ENCODE measurements at places on chromosomes 16 and 17. TPM values are rescaled to one million over a fixed set of nuclear protein-coding genes. Genes with fewer than 3 reads are reported as not detected.

FAM20A gene
- not detected for total RNA-seq

ATP6V0D1 gene
- 80.5 TPM for total RNA-seq

RNF157 gene
- 9.4 TPM for total RNA-seq

TBX2 gene
- 6.4 TPM for total RNA-seq

KRT25 gene
- not detected for total RNA-seq

MEOX1 gene
- not detected for total RNA-seq

NOG gene
- 11.0 TPM for total RNA-seq

CCDC200 gene
- total RNA-seq, result not detected

PHKG2 gene
- total RNA-seq, result 35.3 TPM

- H3K27me3 ChIP-seq, result no peaks in the 10 kb centered on the region
- no peak overlapping the region for H3K27ac ChIP-seq
- no peaks in the 10 kb centered on the region for H3K4me1 ChIP-seq
- DNase-seq, result no peak
- H3K36me3 ChIP-seq, result peaks cover 19% of the 10 kb centered on the region
Measured at GRCh38 chr17:77503293-77503655, 362.5 kb downstream of the SEC14L1 start.

GRCh38 chr16:29993903-29994599 lies 1.4 kb downstream of the HIRIP3 start:
- H3K4me1 ChIP-seq, result peaks cover 22% of the 10 kb centered on the region
- peaks cover 77% of the 10 kb centered on the region for H3K36me3 ChIP-seq
- no peaks in the 10 kb centered on the region for H3K27me3 ChIP-seq

DNA sequence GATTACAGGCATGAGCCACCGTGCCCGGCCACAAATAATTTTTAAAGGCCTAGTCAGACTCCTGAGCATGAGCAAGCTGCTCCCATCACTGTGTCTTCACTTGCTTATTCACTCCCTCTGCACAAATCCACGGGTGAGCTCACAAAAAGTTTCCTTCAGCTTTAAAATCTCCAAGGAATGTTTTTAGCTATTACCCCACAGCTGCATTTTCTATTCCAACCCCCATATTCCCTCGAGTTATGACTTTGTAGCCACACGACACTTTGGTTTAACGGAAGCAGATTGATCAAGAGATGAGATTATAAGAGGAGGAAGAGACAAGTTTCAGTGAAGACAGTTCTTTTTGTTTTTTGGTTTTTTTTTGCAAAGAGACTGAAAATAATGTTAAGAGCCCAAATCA lies 49.1 kb upstream of the SLC25A19 start:
- H3K4me3 ChIP-seq, result no peak overlapping the region
- H3K4me1 ChIP-seq, result no peaks in the 10 kb centered on the region
- H3K27me3 ChIP-seq, result no peaks in the 10 kb centered on the region
- H3K27ac ChIP-seq, result no peak overlapping the region

GRCh38 chr16:76294396-76295214 lies 17.4 kb downstream of the CNTNAP4 start:
- H3K27ac ChIP-seq, result no peak overlapping the region
- H3K4me3 ChIP-seq, result no peak overlapping the region
- no peaks in the 10 kb centered on the region for H3K36me3 ChIP-seq
- no peak for DNase-seq
- H3K27me3 ChIP-seq, result no peaks in the 10 kb centered on the region

GRCh38 chr16:84832488-84833143 lies 12.8 kb downstream of the CRISPLD2 start:
- H3K27me3 ChIP-seq, result no peaks in the 10 kb centered on the region
- no peak overlapping the region for H3K4me3 ChIP-seq
- H3K4me1 ChIP-seq, result peaks cover 45% of the 10 kb centered on the region
- peak; percentile 72 for DNase-seq
- no peaks in the 10 kb centered on the region for H3K36me3 ChIP-seq

DNA sequence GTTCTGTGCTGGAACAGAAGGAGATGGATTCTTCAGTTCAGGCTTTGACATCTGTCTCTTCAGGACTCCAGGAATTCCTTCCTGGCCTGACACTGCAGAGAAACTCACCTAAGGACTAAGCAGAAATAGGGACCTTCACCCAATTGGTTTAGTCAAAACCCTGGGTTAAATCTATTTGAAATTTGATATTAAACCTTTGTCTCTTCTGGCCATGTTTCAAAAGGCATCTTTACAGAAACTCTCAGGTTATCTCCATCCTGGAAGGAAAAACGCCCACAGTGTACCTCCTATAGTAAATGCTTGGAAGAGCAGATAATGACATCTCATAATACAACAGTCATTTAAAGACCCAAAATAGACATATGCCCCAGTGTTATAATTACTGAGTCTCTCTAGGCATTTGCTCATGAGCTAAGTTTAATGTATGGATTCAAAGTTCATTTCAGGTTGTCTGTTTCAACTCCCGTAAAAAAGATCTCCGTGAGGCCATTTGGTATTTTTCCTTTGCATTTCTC lies 5.6 kb upstream of the HOXB4 start:
- H3K4me1 ChIP-seq, result peaks cover 24% of the 10 kb centered on the region
- no peaks in the 10 kb centered on the region for H3K36me3 ChIP-seq
- H3K27ac ChIP-seq, result no peak overlapping the region
- H3K4me3 ChIP-seq, result no peak overlapping the region
- H3K27me3 ChIP-seq, result no peaks in the 10 kb centered on the region

- DNase-seq, result no peak
- H3K4me1 ChIP-seq, result no peaks in the 10 kb centered on the region
- H3K27me3 ChIP-seq, result no peaks in the 10 kb centered on the region
- H3K27ac ChIP-seq, result no peak overlapping the region
- no peak overlapping the region for H3K4me3 ChIP-seq
Measured at GRCh38 chr17:80881306-80881705, 110.3 kb upstream of the CHMP6 start.

- no peak overlapping the region for H3K4me3 ChIP-seq
- no peak for DNase-seq
- peaks cover 3% of the 10 kb centered on the region for H3K27me3 ChIP-seq
- no peaks in the 10 kb centered on the region for H3K36me3 ChIP-seq
Measured at GRCh38 chr16:25729188-25729915, 37.6 kb downstream of the HS3ST4 start.

DNA sequence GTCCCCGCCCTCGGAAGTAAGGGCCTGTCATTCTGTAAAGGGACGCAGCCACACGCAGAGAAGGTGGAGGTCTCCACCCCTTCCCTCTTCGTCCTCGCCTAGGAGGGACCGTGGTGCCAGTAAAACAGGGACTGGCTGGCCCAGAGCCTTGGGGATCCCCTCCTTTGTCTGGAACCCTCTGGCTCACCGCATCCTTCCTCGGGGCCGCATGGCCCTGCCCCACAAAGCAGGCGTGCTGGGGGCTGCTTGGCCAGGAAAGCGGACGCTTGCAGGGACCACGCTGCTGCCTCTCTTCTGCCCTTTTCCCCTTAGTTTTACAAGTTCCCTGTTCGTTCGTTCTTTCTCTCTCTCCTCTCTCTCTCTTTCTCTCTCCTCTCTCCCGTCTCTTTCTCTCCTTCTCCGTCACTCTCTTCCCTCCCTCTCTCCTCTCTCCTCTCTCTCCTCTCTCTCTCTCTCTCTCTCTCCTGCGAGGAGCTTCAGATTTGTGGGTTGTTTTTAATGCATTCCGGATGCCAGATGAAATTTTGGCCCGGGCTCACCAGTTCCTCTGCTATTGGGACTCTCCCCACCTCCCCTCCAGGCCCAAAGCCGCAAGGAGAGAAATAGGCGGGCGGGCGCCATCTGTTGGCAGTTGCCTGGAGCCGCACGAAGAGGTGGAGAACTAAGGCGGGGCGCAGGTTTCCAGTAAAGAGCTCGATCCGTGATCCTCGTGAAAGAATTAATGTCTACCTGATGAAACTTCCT lies 35.1 kb upstream of the CDRT4 start:
- peak; percentile 91 for DNase-seq
- H3K36me3 ChIP-seq, result peaks cover 5% of the 10 kb centered on the region
- peak overlapping the region; percentile 1 for H3K27ac ChIP-seq
- peaks cover 10% of the 10 kb centered on the region for H3K4me1 ChIP-seq
- H3K27me3 ChIP-seq, result no peaks in the 10 kb centered on the region

- no peak for DNase-seq
- peaks cover 58% of the 10 kb centered on the region for H3K36me3 ChIP-seq
- peak overlapping the region; percentile 16 for H3K4me3 ChIP-seq
- peak overlapping the region; percentile 93 for H3K27ac ChIP-seq
- H3K27me3 ChIP-seq, result no peaks in the 10 kb centered on the region
Measured at GRCh38 chr17:28173031-28173561, 130.6 kb downstream of the NLK start.

- H3K27me3 ChIP-seq, result no peaks in the 10 kb centered on the region
- H3K27ac ChIP-seq, result no peak overlapping the region
- no peak overlapping the region for H3K4me3 ChIP-seq
Measured at GRCh38 chr16:74563828-74564263, 43.1 kb downstream of the GLG1 start.

DNA sequence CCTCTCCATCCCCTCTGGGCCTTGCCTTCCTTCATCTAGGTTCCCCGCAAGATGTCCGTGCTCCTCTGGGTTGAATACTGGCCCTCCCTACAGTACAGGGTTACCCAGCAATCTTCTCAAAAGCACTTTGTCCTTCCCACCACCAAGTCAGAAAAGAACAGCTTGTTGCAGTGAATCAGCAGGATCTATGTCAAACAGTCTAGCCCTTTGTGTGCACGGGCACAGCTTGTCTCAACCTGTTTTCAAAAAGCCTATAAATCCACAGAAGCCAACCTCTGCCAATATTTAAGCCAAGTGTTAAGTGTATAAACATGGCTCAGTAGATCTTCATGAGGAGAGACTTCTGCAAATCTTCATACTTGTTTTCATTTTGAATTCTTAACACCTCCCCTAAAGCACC lies 25.2 kb downstream of the C17orf67 start:
- H3K36me3 ChIP-seq, result no peaks in the 10 kb centered on the region
- no peak for DNase-seq
- no peaks in the 10 kb centered on the region for H3K27me3 ChIP-seq
- H3K4me3 ChIP-seq, result no peak overlapping the region
- H3K4me1 ChIP-seq, result no peaks in the 10 kb centered on the region

DNA sequence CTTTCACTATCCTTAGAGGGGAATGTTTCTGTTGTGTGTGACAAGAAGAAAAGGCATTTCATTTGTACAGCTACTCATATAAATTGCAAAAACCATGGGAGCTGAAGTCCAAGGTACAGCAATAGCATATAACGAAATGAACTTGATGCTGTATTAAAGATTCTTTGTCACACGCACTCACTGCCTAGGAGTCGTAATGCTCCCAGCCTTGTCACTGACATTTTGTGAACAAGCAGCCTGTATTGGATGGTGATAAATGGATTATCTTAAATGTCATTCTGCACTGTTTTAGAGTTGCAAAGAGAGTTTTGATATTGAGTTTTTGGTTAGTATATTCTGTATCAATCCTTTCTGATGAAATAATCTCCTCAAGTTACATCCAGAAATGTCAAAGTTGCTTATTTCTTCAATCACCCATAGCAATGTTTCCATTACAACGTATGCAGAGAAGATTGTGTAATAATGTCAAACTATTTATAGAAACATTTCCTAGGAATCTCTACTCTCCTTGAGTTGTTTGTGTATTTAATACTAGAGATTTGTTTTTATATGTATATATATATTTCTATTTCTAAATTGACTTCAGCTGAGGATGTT lies 270.6 kb downstream of the FTO start:
- no peaks in the 10 kb centered on the region for H3K4me1 ChIP-seq
- no peak overlapping the region for H3K27ac ChIP-seq
- H3K4me3 ChIP-seq, result no peak overlapping the region
- no peaks in the 10 kb centered on the region for H3K36me3 ChIP-seq
- no peak for DNase-seq

DNA sequence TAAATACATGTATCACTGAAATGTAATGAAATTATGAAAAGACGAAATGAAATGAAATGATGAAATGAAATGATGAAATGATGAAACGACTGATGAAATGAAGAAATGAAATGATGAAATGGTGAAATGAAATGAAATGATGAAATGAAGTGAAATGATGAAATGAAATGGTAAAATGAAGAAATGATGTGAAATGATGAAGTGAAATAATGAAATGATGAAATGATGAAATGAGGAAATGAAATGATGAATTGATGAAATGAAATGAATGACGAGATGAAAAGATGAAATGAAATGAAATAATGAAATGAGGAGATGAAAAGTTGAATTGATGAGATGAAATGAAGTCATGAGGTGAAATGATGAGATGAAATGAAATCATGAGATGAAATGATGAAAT lies 594.7 kb downstream of the TP53TG3F start:
- no peaks in the 10 kb centered on the region for H3K36me3 ChIP-seq
- no peak overlapping the region for H3K4me3 ChIP-seq
- H3K27ac ChIP-seq, result no peak overlapping the region
- H3K4me1 ChIP-seq, result no peaks in the 10 kb centered on the region
- no peaks in the 10 kb centered on the region for H3K27me3 ChIP-seq
- no peak for DNase-seq

- H3K36me3 ChIP-seq, result no peaks in the 10 kb centered on the region
- H3K4me3 ChIP-seq, result no peak overlapping the region
- no peak overlapping the region for H3K27ac ChIP-seq
- H3K27me3 ChIP-seq, result peaks cover 48% of the 10 kb centered on the region
- no peak for DNase-seq
Measured at GRCh38 chr17:39867084-39867879, 720 bp upstream of the ZPBP2 start.

DNA sequence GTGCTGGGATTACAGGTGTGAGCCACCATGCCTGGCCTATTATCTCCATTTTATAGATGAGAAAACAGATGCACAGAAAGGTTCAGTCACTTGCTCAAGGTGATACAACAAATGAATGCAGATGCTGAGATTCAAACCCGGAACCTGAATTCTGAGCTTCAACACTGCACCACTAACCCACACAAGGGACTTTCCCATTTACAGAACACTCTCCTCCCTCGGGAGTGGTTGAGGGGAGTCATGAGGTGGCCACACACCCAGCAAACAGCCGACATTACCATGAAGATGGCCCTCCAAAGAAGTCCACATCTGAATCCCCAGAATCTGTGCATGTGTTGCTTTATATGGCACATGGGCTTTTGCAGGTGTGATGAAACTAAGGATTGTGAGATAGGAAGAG lies 9.1 kb downstream of the BCL7C start:
- H3K27ac ChIP-seq, result no peak overlapping the region
- H3K4me3 ChIP-seq, result no peak overlapping the region
- no peak for DNase-seq
- H3K36me3 ChIP-seq, result peaks cover 53% of the 10 kb centered on the region
- H3K4me1 ChIP-seq, result no peaks in the 10 kb centered on the region
- no peaks in the 10 kb centered on the region for H3K27me3 ChIP-seq

All from SJSA1 (cell line).